ENCODE measurements at places on chromosomes 6 and 20. TPM values are rescaled to one million over a fixed set of nuclear protein-coding genes. Genes with fewer than 3 reads are reported as not detected.
A peak's percentile ranks its signal among the peaks of the same experiment; 100 is the strongest.

GRCh38 chr6:149642829-149643580, 5.5 kb downstream of the KATNA1 start:
- no peak for DNase-seq

DNA sequence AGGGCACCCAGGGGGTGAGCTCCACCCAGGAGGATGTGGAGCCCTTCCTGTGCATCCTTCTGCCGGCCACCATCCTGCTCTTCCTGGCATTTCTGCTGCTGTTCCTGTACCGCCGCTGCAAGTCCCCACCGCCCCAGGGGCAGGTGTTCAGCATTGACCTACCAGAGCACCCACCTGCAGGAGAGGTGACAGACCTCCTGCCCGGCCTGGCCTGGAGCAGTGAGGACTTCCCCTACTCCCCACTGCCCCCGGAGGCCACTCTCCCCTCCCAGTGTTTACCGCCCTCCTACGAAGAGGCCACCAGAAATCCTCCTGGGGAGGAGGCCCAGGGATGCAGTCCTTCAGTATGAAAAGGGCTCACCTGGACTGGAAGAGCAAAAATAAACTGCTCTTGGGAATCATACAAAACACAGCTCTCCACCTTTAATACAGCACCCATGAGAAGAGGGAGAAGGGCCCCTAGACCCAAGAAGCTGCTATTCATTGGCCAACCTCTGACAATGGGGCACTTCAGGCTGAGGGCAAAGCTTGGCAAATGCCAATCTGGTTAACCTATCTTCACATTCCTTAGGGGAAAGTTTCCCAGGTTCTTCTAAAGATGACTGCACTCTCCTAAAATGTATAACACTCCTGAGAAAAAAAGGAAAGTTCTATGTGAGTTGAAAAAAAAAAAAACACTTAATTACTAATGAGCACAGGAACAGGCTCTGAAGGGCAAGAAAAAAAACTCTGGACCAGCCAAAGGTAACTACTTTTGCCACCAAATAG, 5.0 kb downstream of the SMIM28 start:
- no peak for DNase-seq

- no peak for DNase-seq
These were observed 337.1 kb upstream of the MAN1A1 start for GRCh38 chr6:119686644-119687043.

DNA sequence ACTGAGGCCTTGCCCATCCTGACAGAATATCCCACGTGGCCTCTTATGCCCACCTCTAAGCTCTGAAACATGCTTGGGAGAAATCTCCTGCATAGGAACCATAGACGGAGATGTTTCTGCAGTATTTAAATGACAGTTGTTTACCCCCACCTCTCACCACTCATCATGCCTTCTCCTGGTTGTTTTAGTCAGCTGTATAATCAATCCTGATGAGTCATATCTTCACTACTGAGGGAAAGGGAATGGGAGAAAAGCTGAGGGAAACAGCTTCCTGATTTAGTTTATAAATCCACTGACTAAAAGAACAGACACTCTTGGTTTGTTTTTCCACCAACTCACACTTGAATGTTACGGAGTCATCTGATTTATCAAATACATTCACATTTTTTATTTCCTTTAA, 113.2 kb upstream of the TENT5A start:
- peak; percentile 75 for DNase-seq

DNA sequence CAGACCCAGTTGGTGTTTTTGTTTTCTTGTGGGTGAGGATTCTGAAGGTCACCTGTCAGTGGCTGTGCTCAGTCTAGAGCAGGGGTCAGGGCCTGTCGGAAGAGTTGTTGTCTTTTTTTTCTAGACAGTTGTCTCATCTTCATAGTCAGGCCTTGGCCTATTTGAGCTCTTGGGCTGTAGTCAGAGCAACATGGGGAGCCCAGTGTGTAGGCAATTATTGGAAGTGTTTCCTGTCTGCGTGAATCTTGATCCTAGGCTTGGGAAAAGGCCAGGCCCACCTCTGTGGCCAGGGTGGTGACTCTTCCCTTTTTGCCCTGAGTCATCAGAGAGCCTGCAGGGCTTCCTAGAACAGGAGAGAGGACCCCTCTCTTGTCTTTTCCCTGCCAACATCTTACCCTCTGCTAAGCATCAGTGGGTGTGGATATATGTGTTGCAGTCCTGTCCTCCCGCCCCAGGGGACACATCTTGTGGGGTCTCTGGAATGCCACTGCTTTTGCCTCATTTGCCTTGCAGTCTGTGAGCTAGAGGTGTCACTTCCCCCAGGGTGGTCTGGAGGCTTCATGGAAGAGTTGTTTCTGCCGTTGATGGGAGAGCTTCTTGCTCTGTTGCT, 11.4 kb downstream of the TJAP1 start:
- DNase-seq, result peak; percentile 74

GRCh38 chr6:250676-251075, 41.6 kb upstream of the DUSP22 start:
- no peak for DNase-seq

DNA sequence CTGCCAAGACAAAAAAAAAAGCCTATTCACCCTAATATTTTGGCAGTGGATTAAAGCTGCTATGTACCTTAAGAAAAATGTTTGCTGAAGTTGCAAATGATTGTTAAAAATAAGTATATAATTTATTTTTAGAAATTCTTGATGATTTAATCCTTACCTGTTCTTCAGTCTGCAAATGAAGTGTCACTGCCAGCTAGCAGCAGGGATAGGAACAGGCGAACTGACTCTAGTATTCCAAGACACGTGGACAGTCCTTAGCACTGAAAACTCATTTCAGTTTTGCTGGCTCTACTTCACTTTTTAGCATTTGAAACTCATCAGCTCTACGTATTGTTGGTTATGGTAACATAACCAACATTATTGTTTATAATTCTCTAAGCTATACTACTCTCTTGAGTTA, 204.4 kb upstream of the ID4 start:
- no peak for DNase-seq

GRCh38 chr6:81362246-81362645, 390.2 kb downstream of the TENT5A start:
- no peak for DNase-seq

GRCh38 chr6:56491606-56492328, 150.9 kb downstream of the DST start:
- peak; percentile 22 for DNase-seq

- no peak for DNase-seq
These were observed 36.3 kb upstream of the SPDEF start for GRCh38 chr6:34592208-34592952.

GRCh38 chr6:38604700-38605099, 35.0 kb downstream of the BTBD9 start:
- DNase-seq, result no peak

DNA sequence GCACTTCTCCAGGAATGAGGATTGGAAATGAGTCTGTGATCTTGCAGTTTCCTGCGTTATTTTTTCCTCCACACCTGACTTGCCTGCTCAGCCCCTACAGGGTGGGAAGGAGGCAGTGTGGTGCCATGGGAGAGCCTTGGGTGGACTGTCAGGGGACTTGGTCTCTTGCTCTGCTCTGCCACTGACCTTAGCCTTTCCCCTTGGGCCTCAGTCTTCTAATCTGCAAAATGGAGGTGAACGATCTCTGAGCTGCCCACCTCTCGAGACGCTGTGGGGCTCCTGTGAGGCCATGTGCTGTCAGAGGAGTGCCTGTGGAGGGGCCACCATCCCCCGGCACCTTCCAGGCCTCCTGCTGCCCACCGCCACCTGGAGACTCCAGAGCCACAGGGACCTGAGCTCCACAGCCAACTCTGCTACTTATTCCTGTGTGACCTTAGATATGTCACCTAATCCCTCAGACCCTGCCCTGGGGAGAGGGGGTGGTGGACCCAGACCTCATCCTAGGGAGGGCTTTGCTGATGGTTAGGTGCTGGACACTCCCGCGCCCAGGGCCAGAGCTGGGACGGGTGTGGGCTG, 45.8 kb upstream of the MLN start:
- no peak for DNase-seq

GRCh38 chr6:161836643-161837448, 563.0 kb upstream of the AGPAT4 start:
- peak; percentile 2 for DNase-seq

DNA sequence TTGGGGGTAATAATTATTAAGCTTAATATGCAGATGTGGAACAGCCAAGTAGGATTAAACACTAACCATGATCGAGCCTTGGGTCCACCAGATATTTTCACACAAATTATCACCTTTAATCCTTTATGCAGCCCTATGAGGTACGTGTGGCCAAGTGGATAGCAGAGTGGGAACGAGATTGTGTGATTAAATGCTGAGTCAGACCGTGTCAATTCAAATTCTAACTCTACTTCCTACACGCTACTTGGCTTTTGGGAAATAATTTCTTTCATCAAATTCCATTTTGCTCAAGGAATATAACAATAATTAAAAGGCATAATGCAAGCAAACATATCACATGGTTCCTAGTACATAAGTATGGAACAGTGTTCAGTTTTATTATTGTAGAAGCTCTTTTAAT, 329.2 kb downstream of the CBLN4 start:
- no peak for DNase-seq

DNA sequence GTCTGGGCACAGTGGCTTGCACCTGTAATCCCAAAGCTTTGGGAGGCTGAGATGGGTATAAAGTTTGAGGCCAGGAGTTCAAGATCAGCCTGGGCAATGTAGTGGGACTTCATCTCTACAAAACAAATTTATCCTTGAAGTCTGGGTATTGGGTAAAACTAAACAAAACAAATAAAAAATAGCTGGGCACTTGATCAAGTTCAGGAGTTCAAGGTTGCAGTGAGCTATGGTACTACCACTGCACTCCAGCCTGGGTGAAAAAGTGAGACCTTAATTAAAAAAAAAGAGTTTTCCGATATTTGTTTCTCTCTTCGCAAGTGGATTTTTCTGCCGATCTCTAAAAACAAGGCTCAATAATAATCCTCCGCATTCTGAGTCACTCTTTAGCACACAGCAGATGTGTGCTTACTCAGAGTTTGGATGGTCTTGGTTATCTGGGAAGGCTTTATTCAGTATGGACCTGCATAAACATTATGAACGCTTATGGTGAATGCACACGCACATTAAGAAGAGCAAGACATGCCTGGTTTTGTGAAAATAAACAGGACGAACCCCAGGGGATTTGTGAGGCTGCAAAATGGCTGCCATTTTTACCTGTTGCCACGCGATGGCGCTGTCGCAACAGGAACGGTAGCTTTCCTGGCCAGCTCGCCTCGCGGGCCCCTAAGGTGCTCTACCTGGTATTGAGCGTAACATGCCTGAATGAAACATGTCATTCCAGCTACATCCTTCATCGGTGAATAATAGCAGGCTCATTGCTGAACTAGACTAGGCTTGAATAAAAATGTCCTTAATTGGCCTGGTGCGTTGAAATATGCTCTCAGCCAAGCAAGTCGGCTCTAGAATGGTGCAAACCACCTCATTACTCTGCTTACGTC, 6.0 kb downstream of the OPN5 start:
- peak; percentile 35 for DNase-seq

- no peak for DNase-seq
These were observed 744.3 kb upstream of the DEFB115 start for GRCh38 chr20:30513050-30513628.

DNA sequence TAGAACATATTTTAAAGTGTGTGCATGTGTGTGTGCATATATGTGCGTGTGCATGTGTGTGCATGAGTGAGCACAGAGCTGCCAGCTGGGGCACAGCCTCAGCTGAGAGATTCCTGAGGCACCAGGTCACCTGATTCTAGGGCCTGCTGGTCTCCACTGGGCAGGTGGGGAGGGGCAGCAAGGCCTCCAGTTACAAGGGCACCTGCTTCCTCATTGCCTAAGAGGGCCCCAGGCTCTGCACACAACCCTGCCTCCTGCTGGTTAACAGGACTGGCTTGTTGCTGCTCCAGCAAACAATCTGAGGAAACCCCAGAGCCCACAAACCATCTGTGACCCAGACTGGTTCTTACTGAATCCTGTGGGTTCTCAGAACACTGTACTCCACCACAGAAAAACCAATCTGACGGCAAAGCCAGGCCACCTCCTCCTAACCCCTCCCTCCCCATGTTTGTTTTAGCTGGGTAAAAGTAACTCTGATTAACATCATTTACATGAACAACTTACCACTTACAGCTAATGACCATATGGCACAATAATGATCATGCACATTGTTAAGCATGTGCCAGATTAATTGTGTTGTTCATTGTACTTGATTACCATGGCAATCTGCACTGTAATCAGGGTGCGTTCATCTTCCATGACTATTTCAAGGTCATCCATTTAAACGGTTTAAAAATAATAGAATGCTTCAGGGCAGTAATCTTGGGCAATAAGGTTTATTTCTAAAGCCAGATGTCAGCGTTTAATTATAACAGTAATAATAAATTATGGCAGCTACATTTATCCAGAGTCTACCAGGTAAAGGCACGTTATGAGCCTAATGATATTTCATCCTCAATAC, 23.1 kb upstream of the UBE2J1 start:
- no peak for DNase-seq

DNA sequence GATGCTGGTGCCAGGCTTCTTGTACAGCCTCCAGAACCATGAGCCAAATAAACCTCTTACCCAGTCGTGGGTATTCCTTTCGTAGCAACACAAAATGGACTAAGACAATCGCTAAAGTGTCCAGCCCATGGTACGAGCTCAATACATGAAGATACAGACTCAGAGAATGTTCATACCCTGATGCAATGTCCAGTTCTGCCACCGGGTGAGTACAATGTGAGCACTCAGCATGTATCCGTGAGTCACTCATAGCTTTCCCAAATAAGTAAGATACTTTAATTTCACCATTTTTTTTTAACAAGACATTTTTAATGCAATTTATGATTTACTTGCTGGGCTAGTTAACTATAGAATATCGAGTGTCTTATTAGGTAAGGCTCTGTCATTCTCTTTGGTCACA, 26.7 kb upstream of the PDE10A start:
- DNase-seq, result no peak

- DNase-seq, result no peak
These were observed 13.6 kb downstream of the CDC5L start for GRCh38 chr6:44401138-44401537.

- DNase-seq, result no peak
These were observed 134.0 kb downstream of the DTNBP1 start for GRCh38 chr6:15528870-15529269.

- DNase-seq, result no peak
These were observed 3.5 kb upstream of the LTA start for GRCh38 chr6:31568537-31568961.

- no peak for DNase-seq
These were observed 41.6 kb downstream of the VSTM2L start for GRCh38 chr20:37944456-37944981.

DNA sequence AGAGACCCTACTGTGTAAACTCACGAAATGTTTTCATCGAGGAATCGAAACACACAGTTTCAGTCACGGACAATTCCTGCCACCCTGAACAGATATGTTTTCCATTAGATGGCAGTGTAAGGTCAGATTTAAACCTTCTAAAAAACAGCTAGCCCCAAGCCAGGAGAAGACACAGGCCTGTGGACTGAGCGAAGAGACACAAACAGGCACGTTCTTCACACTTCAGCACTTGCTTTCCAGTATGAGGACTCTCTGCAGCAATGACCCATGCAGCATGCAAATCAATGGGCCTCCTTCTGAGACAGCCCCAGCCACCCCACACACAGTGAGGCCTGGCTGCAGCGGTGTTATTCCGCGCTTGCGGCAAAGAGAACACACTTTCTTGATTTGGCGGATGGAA, 31.9 kb downstream of the HUS1B start:
- peak; percentile 47 for DNase-seq

GRCh38 chr6:79570129-79571029, 33.1 kb upstream of the LCA5 start:
- DNase-seq, result peak; percentile 11

Gene PAK1IP1
- total RNA-seq, result 34.0 TPM

Gene MPC1
- 70.7 TPM for total RNA-seq

Gene HRH3
- total RNA-seq, result not detected

Gene MTCH1
- total RNA-seq, result 257 TPM

Gene GRM1
- 0.12 TPM for total RNA-seq

Gene ZSCAN31
- 3.8 TPM for total RNA-seq

Gene ERVFRD-1
- not detected for total RNA-seq

Gene SAMD3
- 0.96 TPM for total RNA-seq

Gene FAM50B
- 2.3 TPM for total RNA-seq

All from RPMI7951 (cell line).